ENCODE measurements at places on chromosomes 7 and 10.

- no peak for DNase-seq
These were observed 21.6 kb downstream of the GARS1 start for GRCh38 chr7:30616318-30616717.

GRCh38 chr7:112398534-112398933 is 51.7 kb upstream of the IFRD1 start:
- no peak for DNase-seq

- no peak for DNase-seq
These were observed 109.3 kb downstream of the AOAH start for GRCh38 chr7:36614959-36615358.

- DNase-seq: no peak
These were observed 2.9 kb upstream of the WDFY4 start for GRCh38 chr10:48681740-48682139.

- DNase-seq: no peak
These were observed 10.6 kb upstream of the PLEKHA1 start for GRCh38 chr10:122363722-122364463.

- DNase-seq: no peak
These were observed 589 bp upstream of the ZFAND4 start for GRCh38 chr10:45673074-45673648.

DNA sequence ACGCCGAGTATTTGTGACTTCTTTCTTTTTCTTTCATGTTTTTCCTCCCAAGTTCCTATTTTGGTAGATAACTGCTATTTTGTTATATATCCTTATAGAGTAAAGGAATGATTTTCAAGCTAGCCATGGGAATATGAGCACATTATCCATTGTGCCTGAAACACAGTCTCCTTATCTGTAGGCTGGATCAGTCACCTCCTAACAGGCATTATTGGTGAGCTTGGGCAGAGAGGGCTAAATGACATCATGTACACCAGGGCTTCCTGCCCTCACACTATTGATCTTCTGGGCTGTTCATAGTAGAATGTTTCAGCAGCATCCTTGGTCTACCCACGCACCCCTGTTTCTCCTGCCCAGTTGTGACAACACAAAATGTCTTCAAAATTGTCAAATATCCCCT is 88.1 kb upstream of the CTBP2 start:
- no peak for DNase-seq

GRCh38 chr7:135168489-135169140 is 1.9 kb downstream of the CYREN start:
- no peak for DNase-seq

GRCh38 chr7:156026603-156027002 is 214.3 kb upstream of the SHH start:
- DNase-seq: no peak

DNA sequence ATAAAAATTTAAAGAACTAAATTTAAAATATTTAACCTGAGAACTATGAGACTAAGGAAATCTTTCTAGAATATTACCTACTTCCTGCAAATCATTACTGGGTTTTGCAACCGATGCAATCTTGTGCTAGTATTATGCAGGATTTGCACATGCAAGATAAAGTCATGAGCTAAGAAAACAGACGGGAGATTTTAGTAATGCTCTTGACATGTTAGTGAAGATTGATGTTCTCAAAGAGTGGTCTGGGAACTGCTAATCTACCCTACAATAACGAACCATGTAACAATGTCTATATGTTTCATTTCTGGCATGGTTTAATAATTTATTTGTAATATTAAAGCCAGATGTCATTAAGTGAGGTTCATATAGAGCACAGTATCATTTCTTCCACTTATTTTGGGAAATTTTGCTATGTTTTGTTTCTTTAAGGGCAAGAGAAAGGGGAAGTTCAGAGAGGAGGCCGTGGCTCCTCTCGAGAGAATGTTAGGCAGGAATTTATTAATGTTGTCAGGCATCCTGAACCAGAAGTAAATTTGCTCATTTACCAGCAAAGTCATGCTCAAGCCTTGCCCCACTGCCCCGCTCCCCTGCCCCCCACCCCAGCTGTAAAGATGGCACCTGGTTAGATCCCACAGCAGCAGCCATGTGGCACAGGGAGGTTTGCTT is 22.8 kb downstream of the LRRC17 start:
- DNase-seq: no peak

DNA sequence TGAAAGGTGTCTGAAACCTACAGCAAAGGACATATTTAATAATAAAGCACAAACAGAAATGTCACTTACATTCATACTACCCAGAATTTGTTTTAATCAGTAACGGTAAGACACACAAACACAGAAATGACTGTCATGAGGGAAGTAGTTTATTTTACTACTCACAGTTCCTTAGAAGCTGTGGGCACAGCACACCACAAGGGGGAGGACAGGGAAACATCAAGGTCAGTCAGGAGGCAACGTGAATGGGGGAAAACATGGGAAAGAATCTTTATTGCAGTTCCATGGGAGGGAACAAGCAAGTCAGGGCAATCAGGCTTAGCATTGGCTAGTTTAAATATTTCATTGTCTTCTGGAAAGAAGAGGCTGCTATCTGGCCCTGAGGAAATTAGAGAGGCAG is 123.8 kb upstream of the PDSS1 start:
- no peak for DNase-seq

DNA sequence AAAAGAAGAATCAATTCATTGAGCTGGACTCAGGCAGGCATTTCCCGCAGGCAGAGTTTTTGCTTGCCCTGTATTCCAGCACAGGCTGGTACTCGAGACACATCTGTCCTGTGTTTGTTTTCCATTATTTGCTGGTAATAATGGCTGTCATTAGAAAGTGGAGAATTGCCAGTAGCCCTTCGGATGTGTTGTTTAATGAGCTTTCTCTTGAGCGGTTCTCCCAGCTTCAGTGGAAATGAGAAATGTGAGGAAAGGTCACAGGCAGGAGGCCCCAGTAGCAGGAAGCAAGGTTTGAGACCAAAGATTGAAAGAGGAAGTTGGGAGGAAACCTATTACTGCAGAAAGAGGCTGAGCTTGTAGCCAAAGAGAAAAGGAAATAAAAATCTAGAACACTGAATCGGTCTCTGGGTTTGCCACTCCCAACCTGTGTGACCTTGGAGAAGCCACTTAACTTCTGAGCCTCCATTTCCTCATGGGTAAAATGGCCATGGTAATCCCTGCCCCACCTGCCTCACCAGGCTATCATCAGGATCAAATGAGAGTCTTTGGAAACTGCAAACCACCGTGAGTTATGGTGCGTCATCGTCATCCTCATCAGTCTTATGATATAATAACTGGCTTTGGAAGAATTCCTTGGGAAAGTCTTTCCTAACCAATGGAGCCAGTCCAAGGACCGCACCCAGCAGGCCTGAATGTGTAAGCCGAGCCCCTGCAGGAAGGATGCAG is 67.7 kb downstream of the TACR2 start:
- peak; percentile 74 for DNase-seq

GRCh38 chr10:90819911-90820310 is 37.9 kb downstream of the HTR7 start:
- no peak for DNase-seq

- no peak for DNase-seq
These were observed 74.8 kb downstream of the PROSER2 start for GRCh38 chr10:11898033-11898371.

DNA sequence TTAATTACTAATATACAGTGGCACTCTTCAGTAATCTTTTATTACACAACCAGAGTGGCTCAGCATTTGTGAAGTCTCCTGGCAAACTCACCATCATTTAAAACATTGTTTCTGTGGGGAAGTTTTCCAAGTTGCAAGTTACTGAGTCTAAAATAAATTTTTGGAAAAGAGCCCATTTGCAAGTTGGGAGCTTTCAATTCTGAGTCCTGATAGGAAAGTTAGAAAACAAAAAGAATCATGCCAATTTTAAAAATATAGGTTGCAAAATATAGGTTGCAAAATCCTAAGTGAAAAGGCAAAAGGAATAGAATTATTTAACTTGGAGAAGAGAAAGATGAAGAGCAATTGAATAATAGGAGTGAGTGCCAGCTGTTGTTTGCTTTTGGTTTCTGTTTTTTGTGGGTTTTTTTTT is 378.8 kb upstream of the C7orf33 start:
- DNase-seq: no peak
